KG1 (cell line): ENCODE measurements at places on chromosomes 1 and 21.

GRCh38 chr21:38993561-38993960 lies 187.8 kb downstream of the ETS2 start:
- no peak for DNase-seq

DNA sequence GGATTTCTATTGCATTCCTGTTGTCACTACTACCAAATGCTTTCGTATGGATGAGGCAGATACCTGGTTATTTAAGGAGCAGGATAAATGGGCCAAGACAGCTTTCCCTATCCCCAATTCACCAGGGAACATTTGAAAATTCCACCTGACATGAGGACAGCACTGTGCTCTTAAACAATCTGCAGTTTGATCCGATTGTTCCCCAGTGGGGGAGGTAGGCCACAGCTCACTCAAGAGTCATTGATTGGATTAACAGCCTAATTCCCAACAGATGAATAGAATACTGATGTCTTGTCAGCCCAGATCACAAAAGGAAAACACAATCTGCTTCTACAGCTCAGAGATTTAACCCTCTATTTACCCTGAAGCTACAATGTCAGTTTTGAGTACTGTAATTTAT lies 123.9 kb downstream of the LHX4 start:
- DNase-seq: no peak

GRCh38 chr1:85708829-85709227 lies 595 bp upstream of the ZNHIT6 start:
- no peak for DNase-seq

GRCh38 chr21:41923631-41924367 lies 30.0 kb downstream of the C2CD2 start:
- peak; percentile 47 for DNase-seq

DNA sequence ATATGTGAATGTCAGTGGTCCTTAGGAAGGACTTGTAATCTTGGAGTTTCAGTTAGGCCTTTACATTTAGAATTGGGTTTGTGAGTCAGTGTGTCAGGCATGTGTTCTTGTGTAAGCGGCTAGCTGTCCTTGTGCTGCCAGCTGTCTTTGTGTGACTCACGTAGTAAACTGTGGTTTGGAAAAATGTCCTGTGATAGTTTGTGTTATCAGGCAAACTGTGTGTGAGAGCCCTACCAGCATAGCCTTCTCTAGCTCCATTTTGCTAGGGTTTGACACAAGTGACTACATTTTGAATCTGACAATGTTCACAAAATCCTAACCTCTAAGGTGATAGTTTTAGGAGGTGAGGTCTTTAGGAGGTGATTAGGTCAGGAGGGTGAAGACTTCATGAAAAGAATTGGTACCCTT lies 6.9 kb upstream of the SLC35D1 start:
- no peak for DNase-seq
